ENCODE measurements at places on chromosomes 2 and 18.

DNA sequence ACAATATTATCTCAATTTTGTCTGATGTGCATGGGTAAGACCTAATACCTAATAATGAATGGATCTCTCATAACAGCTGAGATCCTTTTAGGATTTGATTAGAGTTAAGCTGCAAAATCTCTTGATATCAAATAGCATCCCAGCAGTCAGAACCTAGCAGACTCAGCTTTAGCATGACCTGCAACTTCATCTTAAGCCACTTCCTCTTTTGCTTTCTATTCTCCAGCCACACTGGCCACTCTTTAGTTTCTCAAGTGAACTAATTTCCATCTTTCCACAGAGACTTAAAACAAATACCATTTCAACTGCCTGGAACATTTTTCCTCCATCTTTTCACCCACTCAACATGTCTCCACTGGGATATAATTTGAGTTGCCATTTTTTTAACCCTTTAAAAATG is 1251.6 kb upstream of the ZEB2 start:
- DNase-seq = no peak

- no peak for DNase-seq
Measured at GRCh38 chr2:26969077-26969844, 1.2 kb upstream of the MAPRE3 start.

GRCh38 chr2:165827921-165828276 is 33.9 kb upstream of the GALNT3 start:
- no peak for DNase-seq

DNA sequence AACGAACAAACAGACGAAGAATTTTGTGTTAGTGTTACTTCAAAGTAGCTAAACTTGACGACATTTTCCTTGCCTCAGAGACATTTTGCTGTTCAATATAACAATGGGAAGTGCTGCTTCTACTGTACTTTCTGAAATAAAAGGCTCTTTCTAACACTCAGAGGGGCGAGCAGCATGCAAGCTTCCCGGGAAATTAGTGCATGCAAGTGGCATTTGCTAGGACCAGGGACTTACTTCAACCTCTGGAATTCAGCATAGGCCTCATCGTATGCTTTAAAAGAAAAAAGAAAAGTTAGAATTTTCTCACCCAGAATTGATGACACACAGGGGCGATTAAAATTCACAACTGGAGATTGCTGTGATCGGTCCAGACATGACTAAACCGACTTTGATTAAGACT is 62.5 kb upstream of the LPIN2 start:
- peak; percentile 65 for DNase-seq

GRCh38 chr2:219946021-219946420 is 318.6 kb downstream of the SLC4A3 start:
- no peak for DNase-seq

DNA sequence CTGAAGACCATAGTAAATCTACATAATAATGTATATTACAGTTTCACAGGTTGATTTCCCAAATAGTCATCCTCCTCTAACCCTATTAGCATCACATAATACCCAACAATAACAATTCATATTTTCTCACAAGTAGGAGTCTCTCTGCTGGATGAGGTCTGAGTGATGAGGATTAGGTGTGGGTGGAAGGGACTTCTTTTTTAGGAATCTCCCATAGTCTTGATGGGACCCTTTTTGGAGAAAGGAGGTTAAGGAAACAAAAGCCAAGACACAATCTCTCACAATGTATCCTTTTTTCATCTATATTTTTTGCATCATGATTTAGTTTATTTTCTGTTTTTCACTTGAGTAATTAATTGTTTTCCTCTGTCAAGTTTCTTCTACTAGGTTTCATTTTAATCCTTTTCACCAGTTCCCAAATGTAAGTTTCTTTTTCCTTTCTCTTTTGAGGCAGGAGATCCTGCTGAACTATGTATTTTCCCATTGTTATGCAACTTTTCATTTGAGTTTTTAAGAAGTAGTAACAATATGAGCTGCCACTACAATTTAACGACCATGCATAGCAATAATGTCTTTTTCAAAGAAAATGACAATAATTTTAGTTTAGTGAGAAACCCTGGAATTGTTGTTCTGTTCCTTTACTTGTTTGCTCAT is 2.5 kb upstream of the IFIH1 start:
- DNase-seq = no peak

DNA sequence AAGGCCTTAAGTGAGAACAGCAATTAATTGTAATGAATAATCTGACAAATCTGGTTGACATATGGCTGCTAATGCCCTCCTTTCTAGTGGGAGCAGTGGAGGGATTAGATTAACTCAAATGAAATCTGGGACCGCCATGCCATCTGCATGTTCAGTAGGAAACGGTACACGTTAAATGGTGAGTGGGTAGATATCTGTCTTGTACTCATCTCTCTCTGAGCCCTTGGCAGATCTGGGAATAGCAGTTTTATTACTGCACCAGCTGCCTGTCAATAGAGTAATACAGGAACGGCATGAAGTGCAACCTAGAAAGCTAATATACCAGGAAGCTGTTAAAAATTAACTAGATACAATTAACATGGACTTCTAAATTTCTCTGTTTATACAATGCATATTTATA is 258.8 kb downstream of the GPD2 start:
- no peak for DNase-seq

- DNase-seq = no peak
Measured at GRCh38 chr2:166197446-166197845, 69.6 kb upstream of the SCN1A start.

DNA sequence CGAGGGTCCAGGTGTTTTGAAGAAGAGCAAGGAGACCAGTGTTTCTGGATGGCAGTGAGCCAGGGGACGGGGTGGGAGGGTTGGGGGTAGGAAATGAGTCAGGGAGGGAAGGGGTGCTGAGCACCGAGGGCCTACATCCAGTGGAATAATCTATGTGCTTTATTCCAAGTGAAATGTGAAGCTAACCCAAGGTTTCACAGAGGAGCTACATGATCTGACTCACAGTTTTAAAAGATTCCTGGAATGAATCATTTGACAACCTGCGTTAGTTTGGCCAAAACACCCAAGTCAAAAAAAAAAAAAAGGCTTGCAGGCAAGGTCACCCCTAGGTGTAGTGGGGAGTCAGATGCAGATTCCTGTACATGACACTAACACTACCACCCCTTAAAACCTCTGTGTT is 419.7 kb upstream of the MEX3C start:
- no peak for DNase-seq

- DNase-seq = no peak
Measured at GRCh38 chr2:64860276-64860885, 128.8 kb upstream of the SLC1A4 start.

- DNase-seq = no peak
Measured at GRCh38 chr18:21958263-21958662, 211.1 kb upstream of the GATA6 start.

GRCh38 chr2:32189011-32189410 is 23.3 kb downstream of the SLC30A6 start:
- DNase-seq = no peak

- no peak for DNase-seq
Measured at GRCh38 chr2:190794377-190794776, 86.2 kb upstream of the GLS start.

All from retinal pigment epithelial cell (primary cell).